ENCODE measurements at places on chromosomes 11 and 22.

GRCh38 chr22:45335021-45335818 lies 25.5 kb downstream of the FAM118A start:
- DNase-seq: no peak

- DNase-seq: no peak
These were observed 104.6 kb downstream of the ALX4 start for GRCh38 chr11:44205352-44205751.

- no peak for DNase-seq
These were observed 36.6 kb upstream of the SYT7 start for GRCh38 chr11:61617515-61617914.

- DNase-seq: no peak
These were observed 49.5 kb downstream of the PRR5L start for GRCh38 chr11:36345535-36346141.

- no peak for DNase-seq
These were observed 50.8 kb downstream of the HIPK3 start for GRCh38 chr11:33307984-33308383.

GRCh38 chr11:68454767-68455166 lies 5.8 kb upstream of the PPP6R3 start:
- DNase-seq: no peak

- DNase-seq: no peak
These were observed 524 bp downstream of the MTMR2 start for GRCh38 chr11:95923439-95923727.

GRCh38 chr22:35174401-35175038 lies 82.8 kb upstream of the HMGXB4 start:
- DNase-seq: no peak

- no peak for DNase-seq
These were observed 42.1 kb downstream of the KDM2A start for GRCh38 chr11:67160872-67161783.

GRCh38 chr11:25766332-25767015 lies 565.5 kb upstream of the ANO3 start:
- DNase-seq: no peak

DNA sequence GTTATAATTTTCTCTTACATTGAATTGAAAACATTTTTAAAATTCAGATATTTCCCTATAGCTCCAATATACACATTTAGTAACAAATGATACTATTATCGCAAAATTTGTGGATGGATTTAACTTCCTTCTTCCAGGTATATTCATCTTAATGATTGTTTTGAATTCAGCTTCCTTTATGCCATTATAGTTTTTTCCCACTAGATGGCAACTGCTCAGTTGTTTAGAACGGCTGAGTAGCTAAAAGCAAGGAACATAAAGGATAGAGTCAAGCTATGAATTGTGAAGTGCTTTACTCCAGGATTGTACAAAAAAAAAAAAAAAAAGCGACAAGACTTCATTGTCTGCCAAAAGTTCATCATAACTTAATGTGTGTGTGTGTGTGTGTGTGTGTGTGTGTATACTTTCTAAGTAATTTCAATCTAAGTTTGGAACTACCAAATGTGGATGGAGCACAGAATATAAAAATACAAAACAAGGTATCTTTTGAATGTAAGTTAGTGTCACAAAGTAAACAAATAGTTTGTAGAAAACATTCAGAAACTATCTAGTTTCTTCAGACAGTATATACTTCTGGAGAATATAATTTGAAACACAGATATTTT lies 846.4 kb downstream of the DLG2 start:
- peak; percentile 13 for DNase-seq

GRCh38 chr11:22674470-22675439 lies 8.3 kb downstream of the GAS2 start:
- DNase-seq: no peak

DNA sequence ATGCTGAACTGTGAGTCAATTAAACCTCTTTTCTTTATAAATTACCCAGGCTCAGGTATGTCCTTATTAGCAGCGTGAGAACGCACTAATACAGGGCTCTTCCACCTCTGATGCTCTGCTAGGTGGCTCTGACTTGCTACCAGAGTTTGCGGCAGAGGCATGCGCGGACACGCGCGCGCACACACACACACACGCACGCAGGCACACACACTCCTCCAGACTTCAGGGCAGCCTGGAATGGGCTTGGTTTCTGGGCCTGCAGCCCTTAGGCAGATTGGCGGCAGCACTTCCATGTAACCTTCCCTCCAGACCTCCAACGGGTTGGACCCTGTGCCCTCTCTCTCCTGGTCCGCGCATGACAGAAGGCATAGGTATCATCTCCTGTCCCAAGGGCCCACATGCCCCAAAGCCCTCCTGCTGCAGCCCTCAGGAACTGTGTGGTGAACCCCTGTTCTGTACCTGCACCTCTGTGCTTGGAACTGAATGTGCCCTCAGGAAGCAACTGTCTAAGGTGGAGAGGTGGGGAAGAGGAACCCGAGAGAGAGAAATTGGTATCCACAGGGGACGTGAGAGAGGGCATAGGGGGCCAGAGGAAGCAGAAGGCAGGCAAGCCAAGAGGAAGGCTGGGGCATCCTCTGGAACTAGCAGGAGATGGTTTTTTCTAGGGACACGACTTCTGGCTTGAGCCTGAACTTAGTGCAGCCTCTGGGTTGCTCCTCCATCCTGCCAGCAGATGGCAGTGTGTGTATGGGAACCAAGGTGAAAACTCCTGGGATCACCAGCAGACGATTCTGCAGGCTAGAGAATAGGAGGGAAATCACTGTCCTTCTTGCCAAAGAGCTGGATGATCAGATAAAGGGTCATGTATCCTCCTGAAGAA lies 23.4 kb upstream of the RIC3 start:
- peak; percentile 12 for DNase-seq

DNA sequence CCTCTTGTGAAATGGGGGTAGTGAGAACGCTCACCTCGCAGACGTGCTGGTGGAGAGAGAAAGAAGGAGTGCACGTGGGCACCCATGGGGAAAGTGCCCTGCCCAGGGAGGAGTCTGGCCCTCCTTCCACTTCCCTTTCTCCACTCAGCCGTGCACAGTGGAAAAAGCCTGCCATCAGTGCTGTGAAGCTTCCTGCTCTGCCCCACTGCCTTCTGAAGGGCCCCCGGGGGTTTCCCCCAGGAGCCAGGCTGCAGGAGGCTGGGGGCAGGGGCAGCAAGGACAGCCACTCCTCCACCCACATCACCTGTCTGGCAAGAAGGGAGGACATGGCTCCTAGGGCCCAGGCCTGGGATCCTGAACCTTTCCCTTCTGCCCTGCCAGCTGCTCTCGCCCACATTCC lies 7.6 kb downstream of the TP53I11 start:
- DNase-seq: no peak

- DNase-seq: no peak
These were observed 4.2 kb downstream of the GRAMD1B start for GRCh38 chr11:123434262-123434661.

DNA sequence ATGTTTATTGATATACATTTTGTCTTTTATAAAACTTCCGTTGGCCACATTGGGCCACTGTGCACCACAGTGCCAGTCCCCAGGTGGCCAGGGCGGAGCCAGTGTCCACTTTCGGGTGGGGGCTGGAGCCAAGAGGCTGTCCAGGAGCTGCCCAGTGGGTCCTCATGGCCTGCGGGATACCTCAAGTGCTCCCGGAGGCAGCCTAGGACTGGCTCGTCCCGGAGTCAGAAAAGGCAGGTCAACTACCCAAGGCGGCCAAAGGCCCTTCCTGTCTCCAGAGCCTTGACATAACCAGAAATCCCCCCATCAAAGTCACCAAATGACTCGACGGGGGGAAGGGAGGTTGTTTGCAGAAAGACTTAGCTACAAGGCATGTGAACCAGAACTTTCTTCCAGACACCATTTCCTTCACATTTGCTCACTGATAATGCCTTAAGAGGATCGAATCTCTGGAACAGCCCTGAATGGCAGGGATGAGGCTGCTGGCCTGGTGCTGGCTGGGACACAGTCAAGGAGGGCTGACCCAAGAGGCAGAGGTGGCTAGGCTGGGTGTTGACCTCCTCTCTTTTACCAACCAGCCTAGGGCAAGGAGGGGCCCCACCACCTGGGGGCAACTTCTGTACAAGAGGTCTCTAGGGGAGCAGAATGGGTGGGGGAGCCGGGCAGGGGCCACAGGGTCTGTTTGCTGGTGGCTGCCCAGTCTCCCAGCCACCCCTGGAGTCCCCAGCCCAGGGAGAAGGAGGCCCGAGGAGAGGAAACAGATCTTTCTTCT lies 8.4 kb downstream of the MRGPRF start:
- no peak for DNase-seq

DNA sequence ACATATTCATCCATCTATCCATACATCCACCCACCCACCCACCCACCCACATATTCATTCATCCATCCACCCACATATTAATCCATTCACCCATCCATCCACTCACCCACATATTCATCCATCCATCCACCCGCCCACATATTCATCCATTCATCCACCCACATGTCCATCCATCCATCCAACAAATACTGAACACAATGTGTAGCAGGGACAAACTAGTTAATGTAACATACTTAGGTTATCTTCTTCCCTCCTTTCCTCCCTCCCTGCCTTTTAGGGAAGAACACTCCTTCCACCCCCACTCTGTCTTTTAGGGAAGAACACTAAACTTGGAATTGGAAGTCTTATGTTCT lies 39.4 kb downstream of the MCM5 start:
- DNase-seq: no peak

DNA sequence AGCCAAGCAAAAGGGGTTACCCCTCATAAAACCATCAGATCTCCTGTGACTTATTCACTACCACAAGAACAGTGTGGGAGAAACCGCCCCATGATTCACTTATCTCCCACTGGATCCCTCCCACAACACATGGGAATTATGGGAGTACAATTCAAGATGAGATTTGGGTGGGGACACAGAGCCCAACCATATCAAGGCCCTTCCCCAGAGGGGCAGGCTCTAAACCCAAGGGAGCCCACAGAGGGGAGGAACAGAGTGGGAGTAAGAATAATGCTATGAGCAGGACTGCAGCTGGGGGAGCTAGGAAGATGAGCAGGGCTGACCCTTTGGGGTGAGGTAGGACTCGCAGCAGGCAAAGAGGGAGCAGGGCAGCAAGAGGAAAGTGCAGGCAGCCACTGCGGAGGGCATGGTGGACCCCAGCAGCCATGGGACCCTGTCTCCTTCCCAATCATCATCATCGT lies 59.3 kb downstream of the CD82 start:
- DNase-seq: no peak

- DNase-seq: no peak
These were observed 6.9 kb upstream of the PRAME start for GRCh38 chr22:22565981-22566380.

GRCh38 chr11:24779791-24780190 lies 282.9 kb downstream of the LUZP2 start:
- no peak for DNase-seq

- DNase-seq: no peak
These were observed 15.7 kb downstream of the DAGLA start for GRCh38 chr11:61695917-61696316.

GRCh38 chr11:55658031-55658573 lies 3.9 kb upstream of the OR4C6 start:
- DNase-seq: no peak

- no peak for DNase-seq
These were observed 9.1 kb downstream of the GAL3ST1 start for GRCh38 chr22:30565341-30565740.

DNA sequence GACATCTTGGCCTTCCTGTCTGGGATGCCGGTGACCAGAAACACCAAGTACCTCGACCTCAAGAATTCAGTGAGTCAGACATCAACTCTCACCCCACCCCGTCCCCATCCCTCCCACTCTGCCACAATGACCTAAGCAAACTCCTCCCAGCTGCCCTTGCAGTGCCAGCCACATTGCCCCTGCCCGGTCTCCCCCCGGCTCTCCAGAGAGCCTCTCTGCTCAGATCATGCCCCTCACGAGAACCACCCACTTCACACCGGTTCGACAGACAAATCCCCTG lies 23.6 kb upstream of the MYRF start:
- DNase-seq: no peak

DNA sequence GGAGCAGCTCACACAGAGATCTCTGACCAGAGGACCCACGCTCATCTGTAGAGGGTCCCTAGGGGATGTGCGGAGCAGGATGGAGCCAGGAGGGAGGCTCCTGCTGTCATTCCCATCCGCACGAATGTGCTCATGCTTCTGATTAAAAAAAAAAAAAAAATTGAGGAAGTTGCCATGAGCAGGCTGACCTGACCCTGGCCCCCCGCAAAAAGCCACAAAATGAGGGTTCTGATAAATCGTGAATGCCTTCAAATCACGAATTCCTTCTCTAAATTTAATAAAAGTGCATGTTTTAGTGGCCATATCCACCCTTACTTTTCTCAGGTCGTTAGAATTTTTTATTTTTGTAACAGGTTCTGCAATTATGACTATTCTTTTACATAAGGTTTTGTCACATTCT lies 378.2 kb downstream of the OPCML start:
- no peak for DNase-seq

DNA sequence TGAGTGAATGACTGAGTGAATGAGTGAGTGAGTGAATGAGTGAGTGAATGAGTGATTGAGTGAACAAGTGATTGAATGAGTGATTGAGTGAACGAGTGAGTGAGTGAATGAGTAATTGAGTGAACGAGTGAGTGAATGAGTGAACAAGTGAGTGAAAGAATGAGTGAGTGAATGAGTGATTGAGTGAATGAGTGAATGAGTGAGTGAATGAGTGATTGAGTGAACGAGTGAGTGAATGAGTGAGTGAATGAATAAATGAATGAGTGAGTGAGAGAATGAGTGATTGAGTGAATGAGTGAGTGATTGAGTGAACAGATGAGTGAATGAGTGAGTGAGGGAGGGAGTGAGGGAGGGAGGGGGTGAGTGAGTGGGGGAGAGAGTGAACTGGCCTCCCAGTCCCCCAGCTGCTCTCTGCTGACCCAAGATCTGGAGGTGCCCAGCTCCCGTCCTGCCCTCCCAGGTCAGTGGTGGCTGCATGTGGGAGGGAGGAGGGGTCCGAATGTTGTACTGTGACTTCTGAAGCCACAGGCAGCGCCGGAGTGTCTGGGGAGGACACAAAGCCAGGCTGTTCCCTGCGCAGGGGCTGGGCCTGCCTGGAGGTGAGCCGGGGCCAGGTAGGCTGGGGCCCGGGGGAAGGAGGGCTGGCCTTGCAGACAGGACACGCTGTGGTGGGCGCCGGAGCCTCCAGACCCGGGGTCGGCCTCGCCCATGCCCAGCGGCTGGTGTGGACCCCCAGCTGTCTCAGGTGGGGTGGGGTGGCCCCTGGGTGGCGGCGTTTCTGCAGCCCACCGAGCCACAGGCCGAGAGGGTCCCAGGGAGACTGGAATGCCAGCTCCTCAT lies 17.8 kb upstream of the PIM3 start:
- DNase-seq: no peak
